ENCODE measurements at places on chromosomes 1 and 21.

DNA sequence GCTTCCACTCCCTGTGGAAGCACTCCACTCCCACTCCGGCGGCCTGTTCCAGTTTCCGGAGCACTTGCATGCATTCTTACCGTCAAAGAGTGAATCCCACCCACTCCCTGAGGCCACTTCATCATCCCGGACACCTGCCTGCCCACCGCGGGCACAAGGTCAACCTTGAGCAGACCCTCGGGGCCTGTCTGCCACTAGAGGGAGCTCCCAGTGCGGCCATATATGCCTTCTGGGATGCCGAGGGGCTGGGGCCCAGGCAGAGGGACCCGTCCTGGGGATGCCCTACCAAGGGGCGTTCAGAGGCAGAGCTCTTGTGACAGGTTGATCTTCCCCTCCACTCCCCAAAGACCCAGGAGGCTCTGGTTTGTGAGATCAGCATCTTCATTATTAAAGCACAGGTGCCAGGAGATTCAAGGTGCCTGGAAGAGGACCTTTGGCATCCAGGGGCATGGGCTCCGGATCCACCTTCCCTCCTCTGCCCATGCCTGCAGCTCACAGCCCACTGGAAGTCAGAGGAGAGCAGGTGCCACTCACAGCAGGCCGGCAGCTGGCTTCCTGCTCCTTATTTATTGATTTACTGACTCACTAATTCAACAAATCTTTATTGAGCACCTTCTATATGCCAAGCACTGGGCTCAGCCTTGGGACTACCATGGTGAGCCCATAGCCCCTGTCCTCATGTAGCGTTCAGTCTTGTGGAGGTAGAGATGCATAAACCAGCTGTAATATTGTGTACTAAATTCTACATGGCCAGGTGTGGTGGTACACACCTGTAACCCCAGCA lies 47.3 kb downstream of the UBIAD1 start:
- DNase-seq: no peak

DNA sequence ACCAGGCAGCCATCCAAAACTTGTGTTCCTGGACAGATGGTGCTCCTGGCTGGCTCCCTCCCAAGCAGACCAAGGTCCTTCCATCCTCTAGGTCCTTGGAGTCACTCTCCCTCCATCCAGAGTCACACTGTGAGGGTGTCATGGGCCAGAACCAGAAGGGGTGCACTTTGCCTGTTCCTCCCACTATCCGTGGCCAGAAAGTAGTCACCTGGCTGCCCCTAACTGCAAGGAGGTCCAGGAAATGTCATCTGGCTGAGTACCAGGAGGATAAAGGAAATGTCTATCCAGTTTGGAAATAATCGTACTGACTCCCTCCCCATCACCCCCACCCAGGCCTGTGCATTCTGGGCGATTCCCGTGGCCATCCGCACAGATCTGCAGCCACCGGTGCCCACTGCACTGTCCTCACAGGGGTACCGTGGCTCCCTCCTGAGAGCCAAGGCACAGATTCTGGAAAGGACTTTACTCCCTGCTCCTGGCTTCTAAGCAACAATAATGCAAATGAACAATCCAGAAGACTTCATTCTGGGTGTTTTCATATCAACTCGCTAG lies 253.2 kb downstream of the NPHP4 start:
- DNase-seq: no peak

- DNase-seq: no peak
These were observed 12.4 kb downstream of the EPB41 start for GRCh38 chr1:28926629-28927265.

GRCh38 chr1:153293480-153293775 lies 19.3 kb downstream of the PGLYRP3 start:
- no peak for DNase-seq

DNA sequence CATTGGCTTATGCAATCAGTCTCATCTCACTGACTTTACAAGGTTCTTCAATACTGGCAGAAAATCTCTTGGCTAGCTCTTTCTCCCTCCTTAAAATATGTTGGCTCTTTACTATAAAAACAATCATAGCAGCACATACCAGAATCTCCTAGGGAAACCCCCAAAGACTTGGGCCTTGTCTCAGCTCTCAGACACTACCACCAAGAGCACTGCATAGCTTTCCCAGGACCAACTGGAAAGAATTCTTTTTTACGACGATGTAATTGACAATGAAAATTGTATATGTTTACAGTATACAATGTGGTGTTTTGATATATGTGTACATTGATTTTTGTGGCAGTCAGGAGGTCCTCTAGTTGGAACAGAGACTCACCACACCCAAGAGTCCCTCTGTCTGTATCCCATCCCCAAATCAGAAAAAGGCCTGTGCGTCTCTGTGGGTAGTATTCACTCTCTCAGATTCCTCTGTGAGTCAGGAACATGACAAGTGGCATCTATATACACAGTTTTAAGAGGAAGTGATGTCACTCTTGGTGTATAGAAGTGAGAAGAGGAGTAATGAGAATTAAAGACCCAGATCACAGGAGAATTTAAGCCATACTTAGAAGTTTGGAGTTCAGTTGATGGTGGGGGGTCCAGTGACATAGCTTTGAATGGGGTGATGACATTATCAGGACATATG lies 21.1 kb downstream of the SMAP2 start:
- no peak for DNase-seq

DNA sequence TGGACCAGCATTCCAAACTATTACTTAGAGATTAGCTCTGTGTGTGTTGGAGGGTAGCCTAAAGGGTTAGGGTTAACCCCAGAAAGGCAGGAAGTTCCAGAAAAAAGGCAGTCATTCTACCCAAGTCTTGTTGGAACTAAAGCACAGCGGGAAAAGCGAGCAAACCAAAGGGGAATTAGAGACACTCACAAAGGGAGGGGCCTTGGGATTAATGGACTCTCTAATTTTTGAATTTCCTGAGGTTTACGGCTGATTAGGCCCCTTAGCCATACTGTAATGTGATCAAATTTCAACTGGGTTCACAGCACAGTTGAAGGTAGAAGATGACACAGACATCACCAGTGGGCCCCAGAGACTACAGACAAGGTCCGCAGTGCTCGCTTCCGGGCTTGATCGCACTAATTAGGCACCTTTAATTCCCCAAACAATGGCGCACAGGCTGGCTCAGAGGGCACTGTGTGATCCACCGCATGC lies 28.3 kb downstream of the CAPZB start:
- no peak for DNase-seq

Data from muscle of arm (tissue), 14 donors.